Stimulated activated CD8-positive, alpha-beta memory T cell treated with anti-CD3 and anti-CD28 coated beads, Interleukin-12 subunit alpha, Interleukin-12 subunit beta, amount 100 ng/mL, for 4 hours (primary cell): ENCODE measurements at places on chromosomes 5 and 9.

- DNase-seq = no peak
These were observed 557.3 kb downstream of the RAB3C start for GRCh38 chr5:59140133-59140532.

- no peak for DNase-seq
These were observed 788.9 kb upstream of the GRAMD2B start for GRCh38 chr5:125634216-125634835.

- no peak for DNase-seq
These were observed 228.9 kb upstream of the ACTBL2 start for GRCh38 chr5:57711471-57711870.

DNA sequence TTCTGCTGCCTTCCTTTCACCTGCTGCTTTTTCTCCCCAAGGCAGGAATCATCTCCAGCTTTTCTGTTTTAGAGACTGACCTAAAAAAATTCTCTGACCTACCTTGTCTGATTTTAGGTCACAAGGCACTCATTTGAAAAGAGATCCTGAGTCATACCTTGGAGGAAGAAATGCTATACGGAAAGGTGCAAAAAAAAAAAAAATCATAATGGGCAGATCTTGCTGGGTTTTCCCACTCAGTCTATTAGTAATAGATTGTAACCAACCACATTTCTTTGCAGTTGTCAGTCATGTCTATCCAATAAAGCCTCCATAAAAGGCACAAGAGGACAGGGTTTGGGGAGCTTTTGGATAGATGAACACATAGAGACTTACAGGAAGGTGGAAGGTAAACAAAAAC, 70.0 kb downstream of the MTREX start:
- DNase-seq = no peak

DNA sequence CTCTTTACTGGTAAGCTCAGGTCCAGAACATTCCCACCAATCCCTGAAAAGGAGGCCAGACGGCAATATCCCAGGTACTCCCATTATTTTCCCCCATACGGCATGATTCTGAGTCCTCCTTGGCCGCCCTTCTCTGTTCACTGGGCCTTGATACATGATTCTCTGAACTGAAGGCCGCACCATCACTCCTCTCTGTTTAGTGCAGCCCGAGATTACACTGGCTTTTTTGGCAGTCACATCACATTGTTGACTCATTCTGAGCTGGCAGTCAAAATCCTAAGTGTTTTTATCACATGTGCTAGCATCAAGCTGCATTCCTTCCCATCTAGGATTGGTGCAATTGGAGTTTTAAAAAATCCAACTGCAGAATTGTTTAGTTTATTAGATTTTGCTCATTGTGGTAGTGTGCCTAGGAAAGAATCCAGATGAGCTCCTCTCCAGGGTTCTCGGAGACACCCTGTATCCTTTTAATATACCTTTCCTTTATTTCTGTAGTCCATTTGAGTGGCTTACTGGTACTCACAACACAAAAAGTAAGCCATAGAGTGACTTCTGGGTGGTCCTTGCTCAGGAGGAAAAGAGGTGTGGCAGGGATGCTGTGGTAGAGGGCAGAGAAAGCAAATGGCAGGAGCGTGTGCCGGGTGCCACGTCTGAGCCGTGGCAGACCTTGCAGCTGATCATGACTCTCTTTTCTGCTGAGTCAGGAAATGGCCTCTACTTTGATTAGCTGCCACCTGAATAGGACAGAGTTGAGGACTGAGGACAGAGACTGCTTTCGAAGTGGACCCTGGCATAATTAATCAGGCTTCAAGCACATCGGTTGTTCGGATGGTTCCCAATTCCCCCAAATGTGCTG, 121.1 kb upstream of the IL12B start:
- no peak for DNase-seq

GRCh38 chr5:122909470-122910100, 64.2 kb downstream of the SNX24 start:
- no peak for DNase-seq

GRCh38 chr9:134561427-134562145, 80.0 kb upstream of the COL5A1 start:
- DNase-seq = no peak

DNA sequence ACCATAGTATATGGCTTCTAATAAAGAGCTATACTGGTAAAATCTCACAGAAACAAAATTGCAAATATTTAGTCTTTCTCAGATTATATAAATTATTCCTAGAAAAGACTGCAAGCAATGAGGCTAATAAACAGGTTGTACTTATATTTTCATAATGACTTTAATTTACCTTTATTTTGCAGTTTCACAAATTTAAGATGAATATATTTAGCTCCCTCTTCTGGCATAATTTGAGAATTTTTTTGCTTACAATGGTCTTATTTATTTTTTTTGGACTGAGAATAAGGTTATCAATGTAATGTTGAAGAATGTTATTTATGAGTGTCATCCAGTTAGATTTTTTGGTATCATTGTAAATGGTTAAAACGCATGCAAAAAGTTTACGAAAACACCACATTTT, 56.7 kb downstream of the PIK3R1 start:
- no peak for DNase-seq

DNA sequence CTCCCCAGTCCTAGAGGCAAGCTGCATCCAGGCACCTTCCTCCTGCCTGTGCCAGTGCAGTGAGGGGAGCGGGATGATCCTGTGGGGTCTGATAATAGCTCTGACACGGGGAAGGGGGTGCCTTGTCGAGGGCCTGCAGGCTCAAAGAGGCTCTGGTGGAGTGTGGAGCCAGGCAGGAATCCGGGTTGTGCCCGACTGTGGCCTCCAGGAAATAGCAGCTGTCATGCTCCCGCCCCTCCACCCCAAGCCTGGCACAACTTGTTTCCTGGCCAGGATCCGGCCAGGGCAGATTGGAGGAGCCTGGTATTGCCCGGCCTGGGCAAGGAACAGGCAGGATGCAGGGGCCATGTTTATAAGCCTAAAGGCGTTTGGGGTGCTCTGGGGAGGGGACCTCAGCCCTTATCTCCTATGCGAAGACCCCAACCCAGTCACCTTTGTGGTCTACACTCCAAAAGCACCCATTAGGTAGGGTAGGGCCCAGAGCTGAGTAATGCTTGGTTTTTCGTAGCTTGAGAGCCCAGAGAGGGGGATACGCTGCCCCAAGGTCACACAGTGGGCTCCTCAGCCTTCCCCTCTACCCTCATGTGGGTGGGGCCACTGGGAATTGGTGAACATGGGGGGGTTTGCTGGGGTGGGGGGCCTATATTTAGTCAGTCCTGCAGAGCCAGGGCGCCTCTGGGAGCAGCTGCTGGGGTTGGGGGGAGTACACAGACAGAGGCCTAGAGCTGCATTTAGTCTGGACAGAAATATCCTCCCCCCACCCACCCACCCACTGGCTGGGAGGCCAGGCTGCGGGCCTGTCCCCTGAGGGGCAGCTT, 12.2 kb downstream of the CXXC5 start:
- no peak for DNase-seq

DNA sequence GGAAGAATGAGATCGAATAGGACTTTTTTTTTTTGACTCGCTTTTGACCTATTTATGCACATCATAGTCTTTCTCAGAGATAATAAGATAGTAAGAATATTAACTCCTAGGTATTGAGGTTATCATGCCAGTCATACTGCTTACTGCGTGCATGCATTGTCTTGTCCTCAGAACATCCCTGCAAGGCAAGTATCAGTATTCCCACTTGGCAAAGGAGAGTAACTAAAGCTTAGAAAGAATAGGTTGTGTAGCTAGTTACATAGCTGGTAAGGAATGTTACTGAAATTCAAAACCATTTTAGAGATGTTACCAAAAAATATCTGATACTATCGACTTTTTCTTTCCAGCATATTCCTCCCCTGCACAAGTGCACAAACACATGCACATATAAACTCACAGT, 296.1 kb upstream of the CLINT1 start:
- DNase-seq = no peak

DNA sequence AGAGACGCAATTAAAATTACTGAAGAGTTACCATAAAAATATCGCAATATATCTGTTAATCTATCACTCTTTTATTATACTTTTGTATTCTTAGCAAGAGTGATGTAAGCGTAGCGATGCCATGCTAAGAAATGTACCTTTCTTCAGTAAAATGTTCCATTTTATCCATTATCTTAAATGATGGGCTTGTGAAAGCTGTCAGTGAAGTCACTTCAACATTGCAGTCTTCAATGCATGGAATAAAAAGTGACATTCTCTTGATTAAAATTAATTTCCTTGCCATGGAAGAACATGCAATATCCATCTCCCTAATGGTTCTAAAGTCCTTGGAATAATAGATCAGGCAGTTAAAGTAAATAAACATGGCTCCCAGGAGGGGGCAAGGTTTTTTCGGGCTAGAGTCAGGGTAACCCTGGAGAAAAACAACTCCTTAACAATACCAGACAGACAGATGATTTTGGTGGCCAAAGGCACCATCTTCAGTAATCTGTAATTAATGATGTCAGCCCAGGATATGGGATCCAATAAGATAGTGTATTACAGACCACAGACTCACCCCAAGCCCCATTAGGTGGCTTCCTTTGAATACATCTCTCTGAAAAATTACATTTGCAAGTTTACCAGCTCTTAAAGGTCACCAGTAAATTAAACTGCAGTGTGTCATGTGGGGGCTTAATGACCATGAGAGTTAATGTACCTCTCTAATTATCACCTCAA, 677.1 kb downstream of the DTWD2 start:
- no peak for DNase-seq

GRCh38 chr5:66454186-66455078, 141.8 kb upstream of the MAST4 start:
- no peak for DNase-seq

DNA sequence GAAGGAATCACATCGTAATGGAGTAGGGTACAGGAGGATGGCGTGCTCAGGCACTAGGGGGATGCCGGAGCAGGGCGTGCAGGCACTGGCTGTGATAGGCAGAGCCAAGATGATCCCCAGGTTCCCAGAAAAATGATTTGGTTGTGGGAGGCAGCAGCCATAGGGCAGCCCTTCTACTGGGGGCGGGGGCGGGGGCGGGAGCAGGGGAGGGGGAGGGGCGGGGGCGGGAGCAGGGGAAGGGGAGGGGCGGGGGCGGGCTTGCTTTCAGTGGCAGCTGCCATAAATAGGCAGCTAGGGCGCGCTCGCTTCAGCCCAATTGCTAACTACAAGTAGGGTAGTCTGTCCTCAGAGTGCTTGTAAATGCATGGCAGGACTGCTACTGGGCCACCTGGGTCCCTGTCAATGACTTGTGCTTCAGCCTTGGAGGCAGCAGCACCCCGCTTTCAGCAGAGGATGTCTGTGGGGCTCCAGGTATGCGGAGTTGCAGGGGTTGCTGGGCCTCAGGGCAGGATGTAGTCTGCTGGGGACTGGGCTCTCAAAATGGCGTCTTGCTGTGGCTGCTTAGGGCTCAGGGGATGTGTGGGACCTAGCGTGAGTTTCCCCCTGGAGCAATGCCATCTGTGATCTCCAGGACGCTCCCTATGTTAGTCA, 354.3 kb downstream of the RAB3C start:
- DNase-seq = no peak

- no peak for DNase-seq
These were observed 69.3 kb downstream of the COL23A1 start for GRCh38 chr5:178520851-178521250.

DNA sequence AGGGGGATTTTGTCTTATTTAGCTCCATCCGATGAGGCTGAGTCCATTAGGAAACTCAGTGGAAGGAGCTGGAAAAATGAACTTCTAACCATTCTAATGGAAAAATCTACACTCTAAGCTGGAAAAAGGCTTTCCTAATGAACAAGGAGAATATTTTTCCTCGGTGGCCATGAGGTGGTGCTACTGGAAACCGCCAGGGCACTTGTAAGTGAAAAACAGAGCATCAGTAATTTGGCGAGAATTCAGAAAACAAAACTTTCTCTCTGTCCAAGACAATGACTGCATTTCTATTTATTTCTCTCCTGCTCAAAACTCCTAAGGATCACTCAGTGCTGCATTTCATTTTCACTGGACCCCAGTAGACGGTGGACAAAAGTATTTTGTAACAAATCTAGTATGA, 237.6 kb downstream of the TENT4A start:
- no peak for DNase-seq

DNA sequence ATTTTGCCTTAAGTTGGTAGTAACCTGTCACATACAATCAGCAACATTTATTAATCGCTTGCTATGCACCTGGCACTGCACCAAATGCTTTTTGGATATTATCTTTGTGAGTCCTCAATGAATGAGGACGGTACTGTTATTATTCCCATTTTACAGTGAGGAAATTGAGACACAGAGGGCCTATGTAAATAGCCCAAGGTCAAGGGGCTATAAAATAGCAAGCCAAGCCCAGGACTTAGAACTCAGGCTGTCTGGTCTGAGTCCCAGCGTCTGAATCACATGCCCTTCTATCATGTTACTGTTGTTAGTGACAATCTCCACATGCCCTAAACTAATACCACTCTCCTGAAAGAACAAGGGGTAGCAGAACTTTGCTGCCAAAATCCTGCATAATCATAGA, 60.0 kb downstream of the ERAP1 start:
- no peak for DNase-seq

DNA sequence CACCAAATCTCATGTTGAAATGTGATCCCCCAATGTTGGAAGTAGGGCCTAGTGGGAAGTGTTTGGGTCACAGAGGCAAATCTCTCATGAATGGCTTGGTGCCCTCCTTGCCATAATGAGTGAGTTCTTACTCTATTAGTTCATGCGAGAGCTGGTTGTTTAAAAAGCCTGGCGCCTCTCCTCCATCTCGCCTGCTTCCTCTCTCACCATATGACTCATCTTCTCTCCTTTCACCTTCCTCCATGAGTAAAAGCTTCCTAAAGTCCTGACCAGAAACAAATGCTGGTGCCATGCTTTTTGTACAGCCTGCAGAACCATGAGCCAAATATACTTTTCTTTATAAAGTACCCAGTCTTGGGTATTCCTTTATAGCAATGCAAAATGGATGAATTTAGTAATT, 20.9 kb upstream of the ARHGAP26 start:
- DNase-seq = no peak

- DNase-seq = no peak
These were observed 219.8 kb downstream of the FBXL7 start for GRCh38 chr5:15719784-15720183.

- DNase-seq = no peak
These were observed 159.3 kb downstream of the DMAC1 start for GRCh38 chr9:7640231-7640630.

- no peak for DNase-seq
These were observed 206.2 kb downstream of the CFAP90 start for GRCh38 chr5:7644723-7645122.

GRCh38 chr9:131608493-131609037, 63.2 kb downstream of the PRRT1B start:
- DNase-seq = no peak

- DNase-seq = no peak
These were observed 10.2 kb downstream of the SARDH start for GRCh38 chr9:133727876-133728441.

- DNase-seq = no peak
These were observed 37.2 kb downstream of the FAM240B start for GRCh38 chr9:38682713-38683112.

- DNase-seq = no peak
These were observed 56.3 kb downstream of the TSSK1B start for GRCh38 chr5:113378514-113378913.

GRCh38 chr5:55850839-55851674, at the start of gene IL31RA:
TSS of gene IL31RA (plus strand) at chr5:55851357. CDS start at chr5:55851571, 214 bp downstream.
- no peak for DNase-seq

- no peak for DNase-seq
These were observed 84.4 kb downstream of the ZSWIM6 start for GRCh38 chr5:61416420-61416819.
